ENCODE measurements at places on chromosomes 3 and 15.

DNA sequence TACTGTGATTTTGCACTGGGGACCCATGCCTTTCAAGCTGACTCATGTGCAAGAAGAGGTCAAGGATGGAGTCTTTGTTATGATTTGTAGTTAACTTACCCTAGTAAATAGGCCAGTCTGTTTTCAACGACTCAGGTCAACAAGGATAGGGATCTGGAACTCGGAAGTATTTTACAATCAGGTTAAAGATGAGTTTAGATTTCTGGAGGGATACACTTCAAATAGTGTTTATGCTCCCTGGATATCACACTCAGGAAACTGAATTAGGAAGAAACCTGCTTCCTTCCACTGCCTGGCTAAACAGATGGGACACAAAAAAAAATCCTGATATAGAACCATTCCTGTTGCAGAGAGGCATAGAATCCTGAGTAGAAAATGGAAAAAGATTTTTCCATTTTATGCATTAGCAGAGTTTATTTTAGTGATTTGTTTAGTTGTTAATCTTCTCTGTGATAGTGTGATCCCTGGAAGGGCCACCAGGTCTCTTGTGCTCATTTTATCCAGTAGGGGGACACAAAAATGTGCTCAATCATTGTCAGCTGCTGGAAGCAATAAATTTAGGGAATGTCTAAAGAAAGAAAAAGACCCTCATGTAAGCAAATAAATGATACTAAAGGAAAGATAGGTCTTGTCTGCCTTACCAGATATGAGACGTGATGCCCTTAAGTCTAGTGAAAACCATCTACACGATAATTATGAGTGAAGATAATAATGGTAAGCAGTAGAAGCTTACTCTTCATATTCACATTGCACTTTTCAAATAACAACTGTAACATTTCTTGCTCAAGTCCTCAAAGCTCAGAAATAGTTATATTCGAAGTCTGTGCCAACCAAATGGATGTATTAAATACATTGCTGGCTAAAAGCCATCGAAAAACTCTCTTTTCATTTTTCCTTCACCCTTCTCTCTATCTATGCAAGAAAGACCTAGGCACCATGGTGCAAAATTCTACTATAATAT is 452.1 kb upstream of the KCNMB2 start:
- no peak for DNase-seq

GRCh38 chr15:58383876-58384275 is 47.9 kb upstream of the LIPC start:
- DNase-seq, result no peak

- DNase-seq, result no peak
Observed at GRCh38 chr15:67400890-67401289, 120.0 kb upstream of the C15orf61 start.

DNA sequence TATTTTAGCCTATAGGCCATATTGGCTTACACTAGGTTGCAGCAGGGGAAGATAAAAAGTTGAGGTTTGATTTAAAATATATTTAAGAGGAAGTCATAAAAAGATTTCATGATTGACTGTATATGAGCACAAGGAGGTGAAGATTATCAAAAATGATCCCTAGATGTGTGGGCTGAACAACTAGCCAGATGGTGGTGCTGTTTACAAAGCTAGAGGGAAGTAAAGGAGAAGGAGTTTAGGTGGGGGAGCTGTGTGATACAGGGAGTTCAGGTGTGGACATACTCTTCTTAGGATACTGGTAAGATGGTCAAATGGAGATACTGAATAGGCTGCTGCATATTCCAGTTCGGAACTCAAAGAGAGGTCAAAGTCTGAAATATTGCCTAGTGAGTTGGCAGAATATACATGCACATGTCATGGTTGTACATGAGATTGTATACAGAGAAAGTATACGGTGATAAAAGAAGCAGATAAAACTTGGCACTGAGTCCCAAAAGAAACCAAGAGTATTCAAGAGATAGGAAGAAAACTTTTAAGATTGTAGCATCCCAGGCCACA is 727.8 kb downstream of the NLGN1 start:
- peak; percentile 28 for DNase-seq

GRCh38 chr3:72444656-72445223 is 403.5 kb downstream of the SHQ1 start:
- DNase-seq, result no peak

DNA sequence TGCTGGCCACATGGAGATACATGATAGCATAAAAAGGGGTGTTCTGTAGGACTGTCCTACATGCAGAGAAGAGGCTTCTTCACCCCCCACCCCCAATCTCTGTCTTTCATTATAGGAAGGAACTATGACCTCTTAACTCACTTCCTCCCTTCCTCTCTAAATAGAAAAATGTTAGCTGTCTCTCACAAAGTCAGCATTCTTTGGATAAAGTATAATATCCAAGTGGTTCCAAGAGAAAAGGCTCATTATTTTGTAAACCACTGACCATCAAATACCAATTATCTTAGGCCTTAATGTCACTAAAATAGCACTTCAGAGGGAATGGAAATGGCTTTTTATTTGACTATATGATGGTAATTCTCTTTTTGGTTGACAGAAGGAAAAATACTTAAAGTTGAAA is 95.3 kb upstream of the SLC2A2 start:
- DNase-seq, result no peak

DNA sequence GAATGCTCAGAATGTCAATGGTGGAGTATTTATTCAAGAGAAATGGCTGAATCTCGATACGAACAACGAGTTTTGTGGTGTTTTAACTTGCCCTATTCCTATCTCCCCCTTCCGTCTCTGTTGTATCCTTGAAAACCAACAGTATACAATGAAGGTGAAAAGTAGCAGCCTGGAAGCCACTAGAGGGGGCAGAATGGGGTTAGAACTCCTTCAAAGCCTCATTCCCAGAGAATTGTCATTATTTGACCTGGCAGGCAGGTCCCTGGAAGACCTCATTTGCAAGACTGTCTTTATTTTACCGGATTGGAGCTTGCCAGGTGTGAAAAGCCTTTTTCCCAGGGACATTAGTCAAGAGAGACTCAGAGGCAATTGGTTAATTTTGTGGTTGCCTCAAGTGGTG is 139.4 kb downstream of the LRRC28 start:
- no peak for DNase-seq

- DNase-seq, result no peak
Observed at GRCh38 chr15:88940110-88940675, 27.0 kb upstream of the MFGE8 start.

DNA sequence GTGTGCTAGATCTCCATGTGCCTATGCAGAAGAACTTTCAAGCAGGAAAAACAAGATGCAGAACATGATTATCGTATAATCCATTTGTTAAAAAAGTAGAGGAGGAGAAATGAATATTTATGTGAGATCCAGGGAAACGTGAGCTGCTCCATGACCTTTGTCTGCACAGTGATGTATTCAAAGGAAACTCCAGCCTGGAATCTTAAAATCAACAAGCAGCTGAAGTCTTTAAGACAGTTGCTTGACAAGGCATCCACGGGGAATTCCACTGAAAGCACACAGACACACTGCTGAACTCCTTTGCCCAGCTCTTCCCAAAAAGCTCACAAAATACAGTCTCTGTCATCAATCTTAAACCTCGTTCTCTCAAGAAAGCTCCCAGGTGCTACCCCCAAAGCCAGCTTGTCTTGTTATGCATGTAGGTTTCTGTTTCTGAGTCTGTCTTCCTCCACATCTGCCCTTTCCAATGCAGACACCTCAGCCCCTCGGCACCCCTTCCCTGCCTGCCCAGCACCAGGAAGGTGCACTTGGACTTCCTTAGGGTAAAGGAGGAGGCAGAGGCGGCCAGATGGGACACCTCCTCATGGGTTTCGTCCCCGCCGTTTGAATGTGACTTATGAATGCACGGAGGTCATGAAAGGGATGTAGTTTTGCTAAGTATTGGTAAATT is 28.7 kb downstream of the LRRK1 start:
- no peak for DNase-seq

DNA sequence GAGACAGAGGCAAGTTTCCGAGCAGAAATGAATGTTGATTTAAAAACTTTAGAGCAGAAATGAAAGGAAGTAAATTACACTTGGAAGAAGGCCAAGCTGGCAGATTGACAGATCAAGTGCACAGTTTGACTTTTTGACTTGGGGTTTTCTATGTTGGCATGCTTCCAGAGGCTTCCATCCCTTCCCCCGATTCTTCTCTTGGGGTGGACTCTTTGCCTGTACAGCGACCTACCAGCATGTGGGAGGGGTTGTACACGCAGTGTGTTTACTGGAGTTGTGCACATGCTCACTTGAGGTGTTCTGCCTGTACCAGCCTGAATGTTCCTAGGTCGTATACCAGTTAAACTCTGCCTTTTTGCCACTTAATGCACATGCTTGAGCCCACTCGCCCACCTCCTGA is 701.5 kb upstream of the GBE1 start:
- DNase-seq, result no peak

DNA sequence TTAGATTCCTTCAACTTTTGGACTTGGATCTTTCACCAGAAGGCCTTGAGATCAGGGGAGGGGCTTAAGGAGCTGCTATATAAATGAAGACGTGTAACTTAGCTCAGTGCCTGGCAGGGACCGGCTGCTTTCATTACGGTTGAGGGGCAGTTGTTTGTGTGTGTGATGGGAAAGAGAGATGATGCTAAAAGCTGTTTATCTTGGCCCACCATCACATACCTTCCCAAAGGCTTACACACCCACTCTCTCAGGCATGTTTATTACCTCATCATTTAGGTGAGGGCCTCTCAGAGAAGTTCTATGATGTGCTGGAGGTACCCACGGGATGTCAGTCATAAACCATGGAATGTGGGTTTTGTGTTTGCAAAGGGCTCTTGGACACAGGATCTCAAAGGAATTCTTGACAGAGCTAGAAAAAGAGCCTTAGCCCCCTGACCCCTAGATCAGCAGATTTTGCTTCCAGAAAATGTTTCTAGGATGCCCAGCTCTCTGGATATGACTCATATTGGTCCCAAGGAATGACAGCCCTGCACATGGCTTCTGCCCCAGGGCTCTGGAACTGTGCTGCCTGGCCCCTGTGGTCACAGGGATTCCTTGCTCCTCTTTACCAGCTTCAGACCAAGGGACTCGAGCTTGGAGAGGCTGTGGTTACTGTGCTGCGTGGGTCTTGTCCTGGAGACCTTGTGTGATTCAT is 15.9 kb upstream of the SMAD3 start:
- DNase-seq, result peak; percentile 55

DNA sequence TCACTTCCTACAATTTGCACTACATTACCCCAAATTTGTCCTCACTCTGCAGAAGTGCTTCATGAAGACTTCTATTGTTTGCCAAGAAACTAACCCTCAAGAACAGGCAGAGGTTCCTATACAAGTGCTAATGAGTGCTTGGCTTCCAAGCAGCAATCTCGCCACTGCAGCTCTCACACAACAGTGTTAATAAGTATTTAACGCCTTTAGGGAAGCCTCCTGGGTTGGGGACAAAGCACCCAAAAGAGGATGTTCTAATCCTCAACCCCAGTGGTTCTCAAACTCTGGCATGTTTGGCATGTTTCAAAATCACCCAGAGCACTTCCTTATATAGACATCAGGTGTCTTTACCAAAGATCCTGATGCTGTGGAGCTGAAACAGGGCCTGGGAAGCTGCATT is 64.6 kb downstream of the ZIC4 start:
- DNase-seq, result no peak

DNA sequence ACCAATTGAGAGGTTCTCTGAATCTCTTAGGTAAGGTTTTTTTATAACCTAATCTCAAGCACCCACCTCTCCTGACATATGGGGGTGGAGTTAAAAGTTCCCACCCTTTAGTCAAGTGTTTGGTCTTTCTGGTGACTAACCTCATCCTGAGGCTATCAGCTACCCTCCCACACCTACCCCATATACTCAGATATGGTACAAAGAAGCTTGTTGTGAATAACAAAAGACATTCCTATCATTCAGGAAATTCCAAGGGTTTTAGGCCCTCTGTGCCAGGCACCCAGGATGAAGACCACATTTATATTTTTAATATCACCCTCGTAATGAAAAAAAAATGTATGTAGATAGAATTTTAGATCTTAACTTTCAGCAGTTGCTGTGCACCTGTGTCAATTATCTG is 9.0 kb downstream of the CHMP2B start:
- DNase-seq, result no peak

- DNase-seq, result peak; percentile 45
Observed at GRCh38 chr3:29385046-29385830, 104.4 kb downstream of the RBMS3 start.

GRCh38 chr3:23811185-23811527 is 5.4 kb downstream of the UBE2E1 start:
- no peak for DNase-seq

- no peak for DNase-seq
Observed at GRCh38 chr3:15161133-15161532, 44.9 kb upstream of the CAPN7 start.

DNA sequence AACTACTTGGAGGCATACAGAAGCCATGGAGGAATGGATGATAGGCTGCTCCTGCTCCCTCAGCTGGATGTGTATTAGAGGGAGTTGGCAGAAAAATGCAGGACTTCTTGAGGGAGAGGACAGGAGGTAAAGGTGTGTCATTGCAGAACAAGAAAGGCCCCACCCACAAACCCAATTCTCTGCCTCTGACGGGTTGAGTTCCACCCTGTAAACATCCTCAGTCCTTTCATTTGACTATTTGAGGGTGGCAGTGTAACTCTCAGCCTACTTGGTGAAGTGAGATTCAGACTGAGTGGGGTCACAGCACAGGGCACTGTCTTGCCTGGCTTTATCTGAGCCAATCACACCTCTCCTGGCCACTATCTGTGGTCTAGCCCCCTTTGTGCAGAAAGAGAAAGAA is at the start of gene TPRG1:
Gene TPRG1 (plus strand): TSS at position 265 of the 400 bp plus-strand sequence. CDS start 35,414 bp downstream, outside the sequence.
- no peak for DNase-seq

GRCh38 chr3:178517665-178518334 is 18.4 kb upstream of the KCNMB2 start:
- no peak for DNase-seq

- DNase-seq, result no peak
Observed at GRCh38 chr3:100760377-100760776, 51.1 kb downstream of the TFG start.

GRCh38 chr3:142053835-142054234 is 95.5 kb downstream of the TFDP2 start:
- no peak for DNase-seq

GRCh38 chr3:167397826-167398225 is 17.7 kb upstream of the ZBBX start:
- DNase-seq, result no peak

- no peak for DNase-seq
Observed at GRCh38 chr3:59867185-59868002, 817.6 kb upstream of the CFAP20DC start.

DNA sequence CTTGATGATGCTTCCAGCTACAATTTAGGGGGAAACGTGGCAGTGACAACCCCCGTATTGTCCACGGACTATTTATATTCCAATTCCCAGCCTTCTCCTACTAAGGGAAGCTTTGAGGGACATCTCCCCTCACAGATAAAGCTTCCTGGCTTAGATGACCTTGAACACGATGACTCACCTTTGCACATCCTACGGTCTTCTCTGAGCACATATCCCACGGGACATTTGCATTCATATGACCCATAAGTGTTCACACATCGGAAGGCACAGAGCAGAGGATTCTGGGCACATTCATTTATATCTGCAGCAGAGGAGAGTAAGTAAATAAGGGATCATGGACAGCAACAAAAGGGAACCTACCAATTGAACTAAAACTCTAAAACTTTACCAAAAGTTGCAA is 101.5 kb downstream of the DUT start:
- no peak for DNase-seq

Data from stromal cell of bone marrow (primary cell).